ENCODE measurements at places on chromosomes 1 and 21.

DNA sequence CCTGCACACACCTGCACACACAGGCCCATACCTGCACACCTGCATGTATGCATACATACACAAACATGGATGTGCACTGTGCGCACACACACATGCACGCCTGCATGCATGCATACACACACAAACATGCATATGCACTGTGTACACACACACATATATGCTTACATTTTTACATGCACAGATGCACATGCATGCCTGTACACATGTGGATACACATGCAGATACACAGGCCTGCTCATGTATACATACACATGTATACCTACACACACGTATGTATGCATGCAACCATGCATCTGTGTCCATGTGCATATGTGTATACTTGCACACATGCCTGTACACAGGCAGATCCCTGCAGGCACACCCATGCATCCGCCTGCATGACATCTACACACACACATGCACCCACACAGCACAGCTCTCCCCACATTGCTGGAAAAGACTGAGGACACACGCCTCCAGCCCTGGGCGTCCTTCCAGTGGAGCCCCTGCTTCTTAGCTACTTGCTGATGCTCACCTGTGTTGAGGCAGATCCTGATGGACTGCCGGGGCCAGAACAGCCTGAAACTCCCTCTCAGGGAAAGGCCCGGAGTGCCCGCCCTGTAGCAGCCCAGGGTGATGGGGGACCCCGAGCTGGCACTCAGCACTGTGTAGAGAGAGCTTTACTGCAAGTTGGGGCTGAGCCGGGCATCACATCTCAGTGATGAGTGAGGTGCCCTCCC lies 28.6 kb downstream of the KRTAP10-1 start:
- no peak for DNase-seq

- DNase-seq: no peak
These were observed 65.2 kb downstream of the CNST start for GRCh38 chr1:246631426-246631825.

DNA sequence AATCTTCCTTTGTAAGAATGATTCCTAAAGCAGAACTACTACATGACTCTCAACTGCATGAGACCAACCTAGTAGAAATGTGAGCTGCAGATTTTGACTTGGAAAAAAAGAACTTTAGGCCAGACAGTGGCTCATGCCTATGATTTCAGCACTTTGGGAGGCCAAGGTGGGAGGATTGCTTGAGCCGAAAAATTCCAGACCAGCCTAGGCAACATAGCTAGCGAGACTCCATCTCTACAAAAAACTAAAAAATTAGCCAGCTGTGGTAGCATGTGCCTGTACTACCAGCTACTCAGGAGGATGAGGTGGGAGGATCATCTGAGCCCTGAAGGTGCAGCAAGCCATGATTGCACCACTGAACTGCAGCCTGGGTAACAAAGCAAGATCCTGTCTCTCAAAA lies 24.7 kb upstream of the ITLN2 start:
- DNase-seq: no peak

DNA sequence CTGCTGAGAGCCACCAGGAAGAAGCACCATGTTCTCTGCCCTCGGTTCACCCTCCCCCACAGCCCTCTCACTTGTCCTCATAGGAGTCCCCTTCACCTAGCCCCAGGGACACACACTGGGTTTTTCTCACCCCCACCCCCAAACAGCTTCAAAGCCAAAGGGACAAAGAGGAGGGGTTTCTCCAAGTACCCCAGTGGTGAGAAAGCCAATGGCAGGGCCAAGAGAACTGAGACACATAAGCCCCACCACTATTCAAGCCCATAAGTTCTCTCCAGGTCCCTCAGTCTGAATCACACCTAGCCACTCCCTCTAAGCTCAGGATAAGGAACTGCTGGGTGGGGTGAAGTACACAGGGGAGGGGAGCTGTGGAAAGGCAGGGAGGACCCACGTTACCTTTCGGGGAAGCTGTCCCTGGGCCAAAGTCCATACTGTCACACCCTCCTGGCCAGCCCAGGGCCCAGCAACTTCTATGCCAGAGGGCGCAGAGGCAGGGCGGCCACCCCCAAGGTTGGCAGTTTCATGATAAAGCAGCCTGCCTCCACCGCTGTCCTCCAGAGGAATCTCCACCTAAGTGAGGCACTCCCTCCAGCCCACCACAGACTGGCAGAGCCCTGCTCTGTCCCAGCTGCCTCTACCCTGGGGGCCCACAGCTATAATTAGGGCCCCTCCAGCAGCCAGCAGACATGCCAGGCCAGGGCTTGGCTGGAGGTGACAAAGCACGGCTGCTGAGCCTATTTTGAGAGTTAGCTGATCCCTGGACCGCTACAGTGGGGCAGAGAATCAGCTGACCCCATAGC lies 39.0 kb upstream of the PPP1R15B start:
- DNase-seq: no peak

- no peak for DNase-seq
These were observed 17.2 kb downstream of the LGALS8 start for GRCh38 chr1:236540813-236541465.

DNA sequence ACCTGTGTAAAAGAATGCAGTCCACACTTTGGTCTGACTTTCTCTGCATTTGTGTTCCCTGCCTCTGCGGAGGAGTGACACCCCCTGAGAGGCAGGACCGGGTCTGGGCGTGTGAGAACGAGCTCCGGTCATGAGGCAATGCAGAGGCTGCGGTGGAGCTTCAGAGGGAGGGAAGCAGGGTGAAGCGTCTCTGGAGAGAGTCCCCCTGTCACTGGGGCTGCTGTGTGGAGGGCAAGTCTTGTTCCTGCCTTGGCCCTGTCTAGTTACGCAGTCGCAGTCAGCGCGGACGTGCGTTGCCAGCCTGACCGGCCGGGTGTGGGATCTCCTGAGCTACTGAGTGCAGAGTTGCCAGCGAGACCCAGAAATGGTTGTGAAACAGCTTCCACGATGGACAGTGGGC lies 48.5 kb downstream of the BACE2 start:
- DNase-seq: no peak

GRCh38 chr1:14962407-14962806 lies 191.1 kb upstream of the TMEM51 start:
- no peak for DNase-seq

DNA sequence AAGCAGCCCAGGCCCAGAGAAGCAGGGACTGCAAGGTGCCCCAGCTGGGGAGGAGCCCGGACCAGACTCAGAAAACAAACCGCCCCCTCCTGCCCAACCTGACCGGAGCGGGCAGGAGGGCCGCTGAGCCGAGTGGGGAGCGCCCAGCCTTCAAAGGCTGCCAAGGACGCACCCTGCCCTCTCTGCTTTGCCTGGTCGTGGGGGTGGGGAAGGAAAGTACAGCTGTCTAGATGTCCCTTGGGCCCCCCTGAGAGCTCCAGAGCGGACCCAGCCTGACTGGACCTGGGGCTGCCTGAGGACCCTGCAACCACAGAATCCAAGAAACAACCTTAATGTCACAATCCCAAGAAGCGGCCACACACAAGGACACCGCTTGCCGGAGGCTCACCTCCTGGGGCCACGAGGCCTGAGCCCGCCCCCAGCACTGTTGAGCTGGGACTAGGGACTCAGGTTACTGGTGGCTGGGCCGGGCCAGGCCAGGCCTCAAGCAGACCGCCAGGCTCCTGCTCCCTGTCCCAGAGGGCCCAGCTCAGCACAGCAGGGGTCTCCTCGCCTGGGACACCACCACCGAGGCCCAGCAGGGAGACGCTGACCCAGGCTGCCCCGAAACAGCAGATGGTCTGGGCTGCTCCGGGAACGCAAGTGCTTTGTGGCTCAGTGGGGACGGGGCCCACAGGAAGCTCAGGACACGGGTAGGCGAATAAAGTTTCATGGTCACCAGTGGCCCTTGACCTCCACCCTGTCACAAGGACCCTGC lies 1.4 kb downstream of the DVL1 start:
- DNase-seq: no peak

DNA sequence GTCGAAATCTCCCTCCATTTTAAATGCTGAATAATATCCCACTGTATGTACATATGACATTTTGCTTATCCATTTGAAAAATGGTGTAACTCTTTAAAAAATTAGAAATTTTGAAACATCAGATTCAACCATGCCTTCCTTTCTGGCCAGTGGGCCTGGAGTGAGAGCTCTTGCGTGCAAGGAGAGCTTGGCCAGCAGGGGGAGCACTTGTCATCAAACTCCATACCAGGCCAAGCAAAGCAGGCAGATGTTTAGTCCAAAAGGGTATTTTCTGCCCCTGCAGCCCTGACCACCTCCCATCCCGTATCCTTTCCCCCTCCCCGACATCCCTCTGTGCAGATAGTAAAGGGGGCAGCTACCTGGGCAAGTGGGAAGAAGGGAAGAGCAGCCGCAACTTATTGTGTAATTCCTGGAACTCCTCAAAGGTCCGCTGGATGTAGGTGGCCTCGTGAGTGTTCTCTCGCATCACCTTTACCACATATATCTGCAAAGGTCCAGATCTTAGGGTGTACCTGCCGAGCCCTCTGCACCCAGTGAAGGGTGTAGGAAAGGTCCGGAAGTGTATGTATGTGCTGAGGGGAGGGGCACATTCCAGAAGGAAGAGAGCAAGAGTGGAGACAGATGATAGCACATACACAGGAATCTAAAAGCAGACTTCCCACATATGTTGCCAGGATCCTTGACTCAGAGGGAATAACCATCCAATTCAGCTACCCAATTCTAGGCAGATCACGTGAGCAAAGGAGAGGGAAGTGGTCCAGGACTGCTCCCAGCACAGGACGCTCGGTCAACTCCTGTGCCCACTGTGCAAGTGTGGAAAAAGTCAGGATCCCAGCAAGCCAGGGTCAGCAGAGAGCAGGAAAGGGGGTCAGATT lies 19.9 kb upstream of the PPP1R15B start:
- DNase-seq: peak; percentile 82

DNA sequence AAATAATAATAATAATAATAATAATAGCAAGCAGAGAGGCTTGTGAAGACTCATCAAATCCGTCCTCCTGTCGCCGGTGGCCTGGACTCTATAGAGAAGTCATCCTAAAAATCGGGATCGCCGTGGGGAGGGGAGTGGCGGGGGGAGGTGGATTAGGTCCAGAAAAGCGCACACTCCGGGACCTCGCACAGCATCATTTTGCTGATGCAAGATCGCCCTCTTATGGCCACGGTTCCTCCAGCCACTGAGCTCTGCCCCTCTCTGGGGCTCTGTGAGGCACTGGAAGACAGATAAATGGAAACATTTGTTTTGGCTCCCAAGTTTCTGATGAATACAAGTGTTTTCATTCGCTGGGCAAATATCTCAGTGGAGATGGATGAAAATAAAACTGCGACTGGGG lies 612.0 kb downstream of the MATN1 start:
- peak; percentile 32 for DNase-seq

- DNase-seq: no peak
These were observed 30.7 kb upstream of the OPRD1 start for GRCh38 chr1:28781305-28781704.

DNA sequence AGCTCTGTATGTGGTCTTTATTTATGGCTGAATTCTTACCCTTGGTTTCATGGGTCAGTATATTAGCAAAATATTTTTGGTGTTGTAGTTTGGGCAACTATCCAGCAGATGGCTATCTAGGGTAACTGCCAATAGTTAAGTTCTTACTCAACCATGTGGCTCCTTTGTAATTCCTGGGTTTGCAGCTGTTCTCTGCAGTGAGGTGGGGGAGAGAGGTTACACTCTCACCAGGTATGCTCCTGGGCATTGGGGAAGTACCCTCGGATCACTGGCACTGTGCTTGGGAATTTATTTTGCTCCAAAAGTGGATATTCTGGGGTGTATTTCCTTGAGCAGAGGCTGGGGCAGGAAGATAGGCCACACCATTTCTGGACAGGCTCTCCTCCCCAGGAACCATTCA lies 436.7 kb upstream of the TMPRSS15 start:
- DNase-seq: no peak

- DNase-seq: no peak
These were observed 908 bp upstream of the ELK4 start for GRCh38 chr1:205632669-205633169.

DNA sequence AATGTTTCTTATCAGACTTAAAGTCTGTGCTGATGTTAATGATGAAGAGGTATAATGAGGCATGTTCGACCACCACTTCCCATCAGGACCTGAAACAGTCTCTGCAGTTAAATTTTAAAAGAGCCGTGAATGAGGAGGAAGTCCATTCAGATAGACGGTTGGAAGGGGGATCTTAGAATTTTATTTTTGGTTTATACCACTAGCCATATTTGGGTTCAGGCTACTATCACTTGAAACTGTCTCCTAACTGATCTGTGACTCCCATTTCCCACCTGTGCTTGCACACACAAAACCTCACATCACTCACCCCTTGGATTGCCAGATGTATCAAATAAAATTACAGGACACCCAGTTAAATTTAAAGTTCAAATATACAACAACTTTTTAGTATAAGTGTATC lies 9.9 kb upstream of the ANKRD13C start:
- DNase-seq: no peak

DNA sequence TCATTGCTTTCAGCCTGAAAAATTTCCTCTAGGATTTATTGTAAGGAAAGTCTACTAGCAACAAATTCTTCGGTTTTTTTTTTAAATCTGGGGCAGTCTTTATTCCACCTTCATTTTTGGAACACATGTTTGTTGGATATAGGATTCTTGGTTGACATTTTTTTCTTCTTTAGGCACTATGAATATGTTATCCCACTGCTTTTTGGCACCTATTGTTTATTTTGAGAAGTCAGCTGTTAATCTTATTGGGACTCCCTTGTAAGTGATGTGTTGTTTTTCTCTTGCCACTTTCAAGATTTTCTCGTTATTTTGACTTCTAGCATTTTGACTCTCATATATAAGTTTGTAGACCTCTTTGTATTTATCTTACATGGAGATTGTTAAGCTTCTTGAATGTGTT lies 99.3 kb downstream of the NPHS2 start:
- no peak for DNase-seq

DNA sequence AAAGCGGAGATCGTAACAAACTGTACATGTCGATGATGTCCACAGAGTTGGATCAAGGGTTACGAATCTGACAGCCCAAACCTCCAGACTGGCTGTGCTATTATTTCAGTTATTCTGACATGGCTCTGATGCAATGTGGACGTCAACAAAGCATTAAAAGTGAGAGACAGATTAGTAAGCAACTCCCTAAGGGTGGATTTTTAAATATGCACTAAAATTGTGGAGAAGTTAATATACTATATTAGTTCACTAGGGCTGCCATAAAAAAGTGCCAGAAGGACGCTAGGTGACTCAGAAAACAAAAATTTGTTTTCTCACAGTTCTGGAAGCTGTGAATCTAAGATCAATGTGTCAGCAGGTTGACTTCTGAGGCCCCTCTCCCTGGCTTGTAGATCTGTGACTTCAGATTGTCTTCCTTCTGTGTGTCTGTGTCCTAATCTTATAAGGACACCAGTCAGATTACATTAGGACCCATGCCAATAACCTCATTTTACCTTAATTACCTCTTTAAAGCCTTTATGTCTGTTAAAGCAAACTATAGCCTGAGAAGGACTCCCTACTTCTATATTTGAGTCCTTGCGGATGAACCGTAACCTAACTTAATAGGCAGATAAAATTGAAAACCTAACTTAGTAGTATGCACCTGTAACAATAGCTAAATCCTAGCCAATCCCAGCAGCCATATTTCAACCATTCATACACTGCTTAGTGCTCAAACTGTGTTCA lies 66.0 kb upstream of the BACH1 start:
- no peak for DNase-seq

GRCh38 chr1:203593723-203594122 lies 32.9 kb upstream of the ATP2B4 start:
- peak; percentile 25 for DNase-seq

- no peak for DNase-seq
These were observed 68.7 kb downstream of the TRIM11 start for GRCh38 chr1:228337711-228338520.

All from GM20000 (cell line).